CD4-positive, alpha-beta T cell (primary cell): ENCODE measurements at places on chromosomes 3 and 15. TPM values are rescaled to one million over a fixed set of nuclear protein-coding genes. Genes with fewer than 3 reads are reported as not detected.
A peak's percentile ranks its signal among the peaks of the same experiment; 100 is the strongest.

DNA sequence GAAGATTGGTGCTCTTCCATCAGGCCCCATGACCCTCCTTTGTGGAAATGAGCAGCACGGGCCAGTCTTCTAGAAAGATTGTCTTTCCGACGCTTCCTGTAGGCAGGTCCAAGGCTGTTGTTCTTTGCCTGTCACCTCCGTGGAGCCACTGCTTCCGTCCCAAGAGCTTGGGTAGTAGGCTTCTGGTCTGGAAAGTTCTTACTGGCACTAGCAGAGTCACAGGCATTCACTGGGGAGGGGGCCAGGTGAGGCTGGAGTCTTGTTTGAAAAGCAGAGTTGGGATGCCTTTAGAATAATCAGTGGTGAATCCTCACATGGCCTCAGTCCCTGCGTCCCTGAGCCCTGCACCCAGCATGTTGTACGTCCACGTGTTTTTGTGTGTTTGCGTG is 76.2 kb upstream of the ADPGK start:
- DNase-seq, result no peak
- peaks cover 2% of the 10 kb centered on the region for H3K27me3 ChIP-seq

Gene ALG1L2
- total RNA-seq, result 0.80 TPM

- H3K36me3 ChIP-seq, result no peaks in the 10 kb centered on the region
- no peak for DNase-seq
- H3K27me3 ChIP-seq, result no peaks in the 10 kb centered on the region
These were observed 178.3 kb downstream of the CNTN3 start for GRCh38 chr3:74436184-74436583.

Gene FGF7
- not detected for total RNA-seq

DNA sequence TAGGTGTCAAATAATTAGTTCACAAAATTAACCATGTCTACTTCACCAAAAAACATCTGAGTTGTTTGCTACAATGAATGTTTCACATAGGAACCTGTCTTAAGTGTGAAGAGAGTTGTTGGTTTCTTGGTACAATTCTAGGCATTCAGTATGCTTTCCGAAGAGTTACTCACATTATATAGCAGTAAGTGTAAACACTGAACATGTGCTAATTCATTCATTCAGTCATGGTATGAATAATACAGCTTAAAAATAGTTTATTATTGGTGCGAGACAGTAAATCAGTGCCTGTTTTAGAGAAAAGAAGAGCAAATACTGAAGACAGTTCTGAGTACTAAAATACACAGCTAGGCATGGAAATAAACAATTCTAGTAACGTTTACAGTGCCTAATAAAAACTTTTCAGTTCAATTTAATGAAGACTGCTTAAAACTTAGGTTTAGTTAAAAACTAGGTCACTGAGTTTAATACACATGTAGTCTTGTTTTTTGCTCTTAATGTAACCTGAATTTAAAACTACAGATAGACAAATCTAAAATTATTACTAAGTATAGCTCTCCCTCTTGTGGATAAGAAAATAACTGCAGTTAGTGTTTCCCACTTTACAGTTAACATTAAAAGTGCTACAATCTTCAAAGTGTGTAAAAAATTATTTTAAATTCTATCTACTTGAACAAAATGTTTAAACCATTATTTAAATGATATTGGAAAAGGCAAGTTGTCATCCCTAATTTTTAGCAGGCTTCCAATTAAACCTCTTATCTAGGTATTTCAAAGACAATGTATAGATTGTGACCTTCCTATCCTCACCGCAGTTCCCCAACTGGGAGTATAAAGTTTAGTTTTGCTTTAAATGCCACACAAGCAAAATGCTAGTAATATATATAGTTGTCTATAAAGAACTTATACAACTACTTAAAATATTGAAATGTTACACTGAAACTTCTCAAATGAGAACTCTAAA is 20.1 kb upstream of the ZCWPW2 start:
- H3K27me3 ChIP-seq, result no peaks in the 10 kb centered on the region
- no peak overlapping the region for H3K4me3 ChIP-seq
- DNase-seq, result peak; percentile 68
- no peaks in the 10 kb centered on the region for H3K4me1 ChIP-seq
- no peak overlapping the region for H3K27ac ChIP-seq
- H3K36me3 ChIP-seq, result peaks cover 22% of the 10 kb centered on the region
